ENCODE measurements at places on chromosomes 16 and 17.

DNA sequence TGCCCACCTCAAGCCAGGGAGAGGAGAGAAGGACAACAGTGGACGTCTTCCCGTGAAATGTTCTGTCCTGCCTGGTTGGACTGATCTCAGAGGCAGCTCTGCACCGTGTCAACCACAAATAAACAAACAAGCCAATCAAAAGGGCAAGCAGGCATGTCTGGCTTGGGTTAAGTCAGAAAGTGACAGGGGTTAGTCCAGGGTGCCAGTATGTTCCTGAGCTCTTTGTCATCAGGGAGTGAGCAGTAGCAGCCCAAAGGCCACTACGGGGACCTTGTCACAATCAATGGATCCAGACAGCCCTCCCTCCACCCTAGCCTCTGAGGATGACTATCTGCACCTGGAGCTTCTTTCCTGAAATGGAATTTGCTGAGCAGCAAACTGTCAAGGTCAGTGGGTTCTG lies 35.0 kb downstream of the CNGB1 start:
- no peaks in the 10 kb centered on the region for H3K36me3 ChIP-seq
- H3K27ac ChIP-seq = no peak overlapping the region
- H3K4me3 ChIP-seq = no peak overlapping the region
- no peak for DNase-seq
- H3K27me3 ChIP-seq = no peaks in the 10 kb centered on the region

- DNase-seq = peak; percentile 62
- H3K27me3 ChIP-seq = no peaks in the 10 kb centered on the region
- H3K4me3 ChIP-seq = peak overlapping the region; percentile 98
- no peaks in the 10 kb centered on the region for H3K36me3 ChIP-seq
- H3K27ac ChIP-seq = peak overlapping the region; percentile 85
- peaks cover 7% of the 10 kb centered on the region for H3K4me1 ChIP-seq
These were observed 761 bp downstream of the GAN start for GRCh38 chr16:81315271-81316175.

DNA sequence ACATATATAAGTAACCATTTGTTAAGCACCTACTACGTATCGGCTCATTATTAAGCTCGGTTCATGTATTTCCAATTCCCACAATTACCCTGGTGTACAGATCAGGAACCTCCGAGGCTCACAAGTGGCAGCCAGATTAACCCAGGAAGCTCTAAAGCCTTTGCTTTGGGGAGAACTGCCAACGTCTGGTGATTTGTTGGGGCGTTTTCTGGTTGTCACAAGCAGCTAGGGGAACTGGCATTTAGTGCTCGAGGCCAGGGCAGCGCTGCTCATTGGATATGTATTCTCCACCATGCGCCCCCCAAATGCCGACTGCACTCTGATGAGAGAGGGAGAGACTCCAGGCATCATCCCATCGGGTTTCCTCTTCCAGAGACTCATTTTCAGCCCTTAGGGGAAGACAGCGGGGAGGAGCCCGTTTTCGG lies 541 bp downstream of the ZNF18 start:
- peak overlapping the region; percentile 77 for H3K4me3 ChIP-seq
- H3K27ac ChIP-seq = peak overlapping the region; percentile 64
- no peaks in the 10 kb centered on the region for H3K36me3 ChIP-seq
- peak; percentile 19 for DNase-seq

GRCh38 chr17:82201498-82201910 lies 11.1 kb downstream of the CCDC57 start:
- H3K27ac ChIP-seq = no peak overlapping the region
- no peaks in the 10 kb centered on the region for H3K27me3 ChIP-seq
- no peak overlapping the region for H3K4me3 ChIP-seq
- no peaks in the 10 kb centered on the region for H3K36me3 ChIP-seq
- H3K4me1 ChIP-seq = peaks cover 2% of the 10 kb centered on the region

- H3K4me1 ChIP-seq = peaks cover 8% of the 10 kb centered on the region
- no peak within 1 kb of the TSS for H3K27ac ChIP-seq
- peaks cover 7% of the 10 kb centered on the region for H3K27me3 ChIP-seq
- peaks cover 2% of the 10 kb centered on the region for H3K36me3 ChIP-seq
- H3K4me3 ChIP-seq = peak within 1 kb of the TSS; percentile 44
These were observed at the start of gene NPB for GRCh38 chr17:81902023-81902652. Gene NPB, plus strand, starts transcription at chr17:81902238. Its CDS starts 40 bp downstream, at chr17:81902278.

GRCh38 chr17:55407641-55408566 lies 13.7 kb downstream of the MMD start:
- no peak overlapping the region for H3K4me3 ChIP-seq
- H3K27me3 ChIP-seq = no peaks in the 10 kb centered on the region
- no peaks in the 10 kb centered on the region for H3K4me1 ChIP-seq
- DNase-seq = no peak
- peaks cover 72% of the 10 kb centered on the region for H3K36me3 ChIP-seq

DNA sequence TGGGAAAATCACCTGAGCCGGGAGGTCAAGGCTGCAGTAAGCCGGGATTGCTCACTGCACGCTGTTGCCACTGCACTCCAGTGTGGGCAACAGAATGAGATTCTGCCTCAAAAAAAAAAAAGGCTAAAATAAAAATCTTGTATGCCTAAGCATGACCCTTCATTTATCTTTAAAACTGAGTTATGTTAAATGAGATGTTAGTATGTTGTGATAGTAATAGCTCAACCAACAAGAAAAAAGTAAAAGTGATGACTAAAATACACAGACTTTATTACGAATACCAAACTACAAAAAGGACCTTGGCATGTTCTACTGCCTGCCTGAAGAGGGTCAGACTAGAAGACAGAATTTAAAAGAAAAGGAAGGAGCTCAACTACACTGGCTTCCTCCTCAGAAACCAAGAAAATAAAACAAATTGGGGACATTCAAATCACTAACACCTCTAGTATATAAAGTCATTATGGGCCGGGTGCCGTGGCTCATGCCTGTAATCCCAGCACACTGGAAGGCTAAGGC lies 4.4 kb downstream of the SMURF2 start:
- no peaks in the 10 kb centered on the region for H3K27me3 ChIP-seq
- H3K27ac ChIP-seq = no peak overlapping the region
- H3K36me3 ChIP-seq = no peaks in the 10 kb centered on the region
- H3K4me1 ChIP-seq = no peaks in the 10 kb centered on the region
- no peak for DNase-seq

DNA sequence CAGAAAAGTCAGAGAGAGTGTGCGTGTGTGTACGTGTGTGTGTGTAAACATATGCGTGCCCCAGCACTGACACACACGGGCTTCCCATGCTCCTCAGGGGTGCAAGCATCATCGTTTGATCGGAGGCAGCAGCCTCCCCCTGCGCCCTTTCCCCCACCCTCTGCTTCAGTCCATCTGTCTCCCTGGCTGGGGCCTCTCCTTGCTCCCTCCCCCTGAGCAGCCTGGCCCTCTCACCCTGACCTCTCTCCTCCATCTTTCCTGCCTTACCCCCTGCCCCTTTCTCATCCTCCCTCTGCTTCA lies 4.4 kb downstream of the STX1B start:
- H3K36me3 ChIP-seq = no peaks in the 10 kb centered on the region
- no peak overlapping the region for H3K4me3 ChIP-seq
- DNase-seq = no peak
- no peaks in the 10 kb centered on the region for H3K27me3 ChIP-seq
- H3K27ac ChIP-seq = no peak overlapping the region
- peaks cover 8% of the 10 kb centered on the region for H3K4me1 ChIP-seq

- no peak overlapping the region for H3K4me3 ChIP-seq
- peak overlapping the region; percentile 72 for H3K27ac ChIP-seq
- H3K27me3 ChIP-seq = no peaks in the 10 kb centered on the region
- H3K4me1 ChIP-seq = peaks cover 68% of the 10 kb centered on the region
- peaks cover 10% of the 10 kb centered on the region for H3K36me3 ChIP-seq
These were observed 75.1 kb downstream of the ZNF778 start for GRCh38 chr16:89292443-89293078.

DNA sequence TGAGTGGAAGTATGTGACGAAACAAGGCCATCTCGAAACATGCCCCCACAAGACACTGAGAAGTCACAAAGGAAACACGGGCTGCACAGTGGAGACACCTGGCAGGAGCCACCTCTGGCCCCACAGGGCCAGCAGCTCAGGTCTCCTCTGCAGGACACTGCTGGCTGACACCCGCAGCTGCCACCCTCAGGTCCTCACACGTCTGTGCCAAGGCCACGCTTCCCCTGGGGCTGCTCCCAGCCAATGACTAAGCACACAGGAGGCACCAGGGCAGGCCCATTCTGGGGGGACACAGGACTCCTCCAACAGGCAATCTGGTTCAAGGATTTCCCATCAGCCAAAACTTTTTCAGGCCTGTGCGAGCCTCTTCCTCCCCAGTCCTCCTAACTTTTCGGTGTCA lies 36.4 kb downstream of the MBTPS1 start:
- H3K27me3 ChIP-seq = no peaks in the 10 kb centered on the region
- DNase-seq = no peak
- H3K27ac ChIP-seq = no peak overlapping the region

DNA sequence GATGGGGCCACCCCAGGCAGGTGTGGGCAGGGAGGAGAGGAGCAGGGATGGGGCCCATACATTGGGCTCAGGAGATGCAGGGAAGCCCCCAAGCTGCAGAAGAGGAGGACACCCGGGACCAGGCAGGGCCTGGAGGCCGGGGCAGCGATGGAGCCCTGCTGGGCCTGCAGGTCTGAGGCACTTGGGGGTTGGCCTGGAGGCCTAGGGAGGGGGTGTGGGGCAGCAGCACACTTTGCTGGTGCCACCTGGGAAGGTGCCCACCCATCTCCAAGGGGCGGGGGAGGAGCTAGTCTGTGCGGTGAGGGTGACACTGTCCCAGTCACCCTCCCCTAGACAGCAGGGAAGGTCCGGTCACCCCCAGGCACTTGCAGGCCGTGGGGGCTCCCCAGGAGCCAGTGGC lies 6.4 kb upstream of the CCDC57 start:
- no peak overlapping the region for H3K4me3 ChIP-seq
- H3K36me3 ChIP-seq = no peaks in the 10 kb centered on the region
- H3K27ac ChIP-seq = no peak overlapping the region
- no peak for DNase-seq
- no peaks in the 10 kb centered on the region for H3K4me1 ChIP-seq

GRCh38 chr17:2707721-2708584 lies 3.6 kb downstream of the CLUH start:
- H3K27ac ChIP-seq = no peak overlapping the region
- H3K4me1 ChIP-seq = peaks cover 4% of the 10 kb centered on the region
- DNase-seq = no peak
- H3K4me3 ChIP-seq = no peak overlapping the region
- no peaks in the 10 kb centered on the region for H3K36me3 ChIP-seq

GRCh38 chr17:18993905-18994526 lies 10.5 kb downstream of the FAM83G start:
- H3K4me3 ChIP-seq = no peak overlapping the region
- DNase-seq = no peak
- no peaks in the 10 kb centered on the region for H3K27me3 ChIP-seq

- H3K4me3 ChIP-seq = no peak overlapping the region
- no peaks in the 10 kb centered on the region for H3K27me3 ChIP-seq
- DNase-seq = no peak
- peaks cover 8% of the 10 kb centered on the region for H3K4me1 ChIP-seq
- no peak overlapping the region for H3K27ac ChIP-seq
These were observed 168.4 kb upstream of the WSCD1 start for GRCh38 chr17:5901731-5902130.

- no peaks in the 10 kb centered on the region for H3K27me3 ChIP-seq
- DNase-seq = no peak
- H3K4me3 ChIP-seq = no peak overlapping the region
- no peaks in the 10 kb centered on the region for H3K36me3 ChIP-seq
- peaks cover 13% of the 10 kb centered on the region for H3K4me1 ChIP-seq
These were observed 81.2 kb downstream of the GNAO1 start for GRCh38 chr16:56272583-56272894.

- no peak for DNase-seq
- no peaks in the 10 kb centered on the region for H3K36me3 ChIP-seq
- H3K4me1 ChIP-seq = no peaks in the 10 kb centered on the region
- no peak overlapping the region for H3K4me3 ChIP-seq
These were observed 105.3 kb upstream of the FAM20A start for GRCh38 chr17:68706356-68706920.

DNA sequence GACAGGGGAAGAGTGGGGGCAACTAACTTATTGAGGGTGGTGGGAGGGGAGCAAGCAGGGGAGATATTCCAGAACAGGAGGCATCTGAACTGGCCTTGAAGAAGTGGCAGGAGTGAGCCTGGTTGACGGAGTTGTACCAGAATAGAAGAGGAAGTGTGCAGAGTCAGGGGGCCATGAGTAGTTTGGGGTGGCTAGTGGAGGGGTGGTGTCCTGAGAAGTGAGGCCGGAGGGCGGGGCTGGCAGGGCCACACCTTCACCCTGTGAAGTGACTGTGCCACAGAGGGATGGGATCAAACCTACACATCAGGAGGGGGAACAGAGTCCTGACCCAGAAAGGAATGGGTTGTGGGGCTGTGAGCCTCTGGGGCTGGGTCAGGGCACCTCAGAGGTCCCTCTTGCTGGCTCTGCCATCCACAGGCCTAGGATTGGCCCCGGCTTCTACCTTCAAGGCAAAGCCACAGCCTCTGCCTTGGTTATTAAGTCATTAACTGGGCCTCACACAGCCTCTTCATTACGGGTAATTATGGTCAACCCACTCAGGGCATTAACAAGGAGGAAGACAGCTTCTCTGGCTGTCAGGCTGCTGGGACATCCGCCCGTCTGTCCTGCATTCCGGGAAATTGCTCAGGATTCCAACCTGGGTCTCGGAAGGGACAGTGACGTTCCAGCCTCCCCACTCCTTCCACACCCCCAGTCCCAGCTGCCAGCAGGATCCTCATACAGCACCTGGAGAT lies 12.7 kb downstream of the SPNS2 start:
- no peaks in the 10 kb centered on the region for H3K36me3 ChIP-seq
- no peaks in the 10 kb centered on the region for H3K27me3 ChIP-seq
- H3K4me1 ChIP-seq = no peaks in the 10 kb centered on the region
- DNase-seq = no peak

DNA sequence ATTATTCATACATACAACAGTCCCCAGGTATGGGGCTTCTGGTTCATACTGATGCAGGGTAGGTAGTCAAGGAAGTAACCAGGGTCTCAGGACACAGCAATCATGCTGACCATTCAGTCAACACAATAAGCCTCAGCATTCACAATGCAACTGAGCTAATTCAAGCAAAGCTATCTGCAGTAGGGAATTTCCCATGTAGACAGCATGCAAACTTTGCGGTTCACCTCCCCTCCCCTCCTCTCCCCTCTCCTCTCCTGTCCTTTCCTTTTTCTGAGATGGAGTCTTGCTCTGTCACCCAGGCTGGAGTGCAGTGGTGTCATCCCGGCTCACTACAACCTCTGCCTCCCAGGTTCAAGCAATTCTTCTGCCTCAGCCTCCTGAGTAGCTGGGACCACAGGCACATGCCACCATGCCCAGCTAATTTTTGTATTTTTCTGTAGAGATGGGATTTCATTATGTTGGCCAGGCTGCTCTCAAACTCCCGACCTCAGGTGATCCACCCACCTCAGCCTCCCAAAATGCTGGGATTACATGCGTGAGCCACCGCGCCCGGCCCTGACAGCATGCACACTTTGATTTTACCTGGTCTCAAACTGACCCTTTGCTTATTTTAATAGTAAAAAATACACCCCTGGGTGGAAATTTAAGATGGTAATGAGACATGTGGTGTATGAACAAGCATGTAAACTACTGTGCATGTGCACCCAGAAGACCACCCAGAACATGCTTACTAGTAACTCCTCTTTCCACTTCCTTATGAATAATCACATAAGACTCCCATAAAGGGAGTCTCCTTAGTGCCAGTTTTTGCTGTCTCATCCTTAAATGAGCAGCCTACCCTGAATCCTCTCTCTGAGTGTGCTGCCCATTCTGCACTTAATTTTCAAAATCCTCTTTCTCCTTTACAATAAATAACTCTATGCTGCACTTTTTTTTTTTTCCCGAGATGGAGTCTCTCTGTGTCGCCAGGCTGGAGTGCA lies 9.3 kb upstream of the RNF135 start:
- no peaks in the 10 kb centered on the region for H3K4me1 ChIP-seq
- no peaks in the 10 kb centered on the region for H3K36me3 ChIP-seq
- no peaks in the 10 kb centered on the region for H3K27me3 ChIP-seq
- no peak overlapping the region for H3K27ac ChIP-seq
- no peak for DNase-seq
- H3K4me3 ChIP-seq = no peak overlapping the region

Measured in H1 (cell line).